ENCODE measurements at places on chromosomes 4 and X. TPM values are rescaled to one million over a fixed set of nuclear protein-coding genes. Genes with fewer than 3 reads are reported as not detected.

Gene SLC30A9
- 56.0 TPM for total RNA-seq

GRCh38 chr4:150782311-150782710 lies 200.4 kb downstream of the MAB21L2 start:
- no peak for DNase-seq

DNA sequence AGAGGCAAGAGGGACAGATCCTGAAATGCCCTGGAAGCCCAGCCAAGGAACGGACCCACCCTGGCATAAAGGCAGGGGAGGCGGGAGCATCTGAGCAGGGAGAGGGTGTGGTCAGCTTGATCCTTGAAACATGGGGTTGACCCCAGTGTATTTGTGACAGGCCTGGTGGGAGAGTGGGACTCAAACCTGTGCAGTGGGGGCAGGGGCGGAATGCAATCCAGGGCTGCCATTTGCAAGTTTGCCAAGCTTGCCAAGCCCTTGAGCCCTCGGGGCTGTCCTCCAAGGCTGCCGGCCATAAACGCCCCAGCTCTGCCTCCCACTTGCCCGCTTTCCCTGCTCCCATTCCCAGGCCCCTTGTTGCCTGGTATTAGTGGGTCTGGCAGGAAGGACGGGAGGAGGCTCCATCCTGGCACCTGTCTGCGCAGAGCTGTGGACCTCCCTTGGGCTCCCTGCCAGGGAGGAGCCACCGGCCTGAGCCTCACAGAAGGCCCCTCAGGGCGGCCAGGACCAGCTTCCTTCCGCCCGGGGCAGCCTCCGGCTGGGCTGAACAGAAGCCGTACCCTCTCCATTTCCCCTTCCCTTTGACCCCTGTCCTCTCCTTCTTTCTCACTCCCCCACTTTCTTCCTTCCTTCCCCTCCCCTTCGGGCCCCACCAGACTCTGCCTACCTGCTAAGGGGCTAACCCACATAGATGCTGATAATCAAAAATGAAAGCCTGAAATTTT lies 661 bp downstream of the S100P start:
- no peak for DNase-seq

- DNase-seq, result no peak
These were observed 34.7 kb downstream of the RTL3 start for GRCh38 chrX:78624426-78624825.

- no peak for DNase-seq
These were observed 67.8 kb downstream of the GATB start for GRCh38 chr4:151692821-151693673.

GRCh38 chr4:112802780-112803179 lies 165.8 kb downstream of the LARP7 start:
- DNase-seq, result no peak

DNA sequence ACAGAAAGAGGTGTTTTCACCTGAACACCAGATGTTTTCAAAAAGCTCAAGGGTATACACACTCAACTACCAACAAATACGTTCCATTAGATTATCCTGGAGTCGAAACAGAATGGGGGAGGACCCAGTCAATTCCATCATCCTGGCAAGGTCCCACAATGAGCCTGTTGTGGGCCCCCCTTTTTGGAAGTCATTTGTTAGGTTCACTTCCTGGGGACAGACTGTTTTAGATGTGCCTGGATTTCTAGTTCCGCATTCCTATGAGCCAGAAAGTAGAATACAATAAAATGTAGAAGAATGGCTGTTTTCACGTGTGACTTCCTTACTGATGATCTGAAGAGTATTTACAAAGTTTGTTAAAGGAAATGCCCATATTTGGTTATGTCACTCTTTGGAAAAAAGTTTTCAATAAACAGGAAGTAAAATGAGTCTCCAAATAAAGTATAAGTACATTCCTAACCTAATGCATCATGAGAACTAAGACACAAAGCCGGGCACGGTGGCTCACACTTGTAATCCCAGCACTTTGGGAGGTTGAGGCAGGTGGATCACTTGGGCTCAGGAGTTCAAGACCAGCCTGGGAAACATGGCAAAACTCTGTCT lies 192.5 kb downstream of the MAML3 start:
- DNase-seq, result no peak

Gene ADH1A
- total RNA-seq, result not detected

DNA sequence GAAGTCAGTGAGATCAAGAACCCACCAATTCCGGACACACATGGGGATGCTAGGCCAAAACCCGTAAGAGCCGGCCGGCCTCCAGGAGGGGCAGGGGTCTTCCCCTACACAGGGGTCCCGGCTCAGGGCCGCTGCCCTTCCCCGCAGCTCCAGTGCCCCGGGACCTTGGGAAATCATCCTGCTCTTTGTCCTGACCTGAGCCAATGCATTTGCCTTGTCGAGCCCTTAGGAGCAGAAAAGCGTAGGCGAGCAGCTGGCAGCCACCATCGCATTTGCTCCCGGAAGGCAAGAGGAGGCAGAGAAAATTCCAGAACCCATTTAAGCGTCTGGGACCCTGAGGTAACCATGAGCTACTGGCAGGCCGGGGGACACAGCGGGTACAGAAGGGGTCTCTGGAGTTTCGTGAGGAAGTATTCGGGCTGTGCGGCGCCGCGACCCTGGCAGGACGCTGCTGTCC lies 7.4 kb upstream of the TNIP2 start:
- DNase-seq, result no peak

GRCh38 chr4:84291969-84292368 lies 207.1 kb downstream of the NKX6-1 start:
- DNase-seq, result no peak

Gene STPG2
- total RNA-seq, result 0.07 TPM

- no peak for DNase-seq
These were observed 144.8 kb downstream of the SPATA18 start for GRCh38 chr4:52195869-52196268.

Gene MAGEA6
- not detected for total RNA-seq

DNA sequence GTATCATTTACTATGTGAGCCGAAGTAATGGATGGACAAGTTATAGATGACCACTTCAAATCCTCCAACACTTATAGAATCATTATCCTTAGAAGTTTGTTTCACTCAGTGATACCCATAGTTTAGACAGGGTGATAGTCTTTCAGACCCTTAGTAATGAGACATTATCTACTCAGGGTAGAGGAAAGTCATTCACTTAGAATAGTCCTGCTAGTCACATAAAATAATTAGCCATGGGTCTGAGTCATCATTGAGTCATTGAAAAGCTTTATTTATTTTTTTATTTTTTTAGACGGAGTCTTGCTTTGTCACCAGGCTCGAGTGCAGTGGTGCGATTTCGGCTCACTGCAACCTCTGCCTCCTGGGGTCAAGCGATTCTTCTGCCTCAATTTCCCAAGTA lies 321.7 kb upstream of the FSTL5 start:
- peak; percentile 46 for DNase-seq
